ENCODE measurements at places on chromosomes 4 and X. TPM values are rescaled to one million over a fixed set of nuclear protein-coding genes. Genes with fewer than 3 reads are reported as not detected.

Gene IQSEC2
- 31.7 TPM for total RNA-seq

Gene RHOH
- 7.7 TPM for total RNA-seq

Gene TSC22D3
- 240 TPM for total RNA-seq

Gene RNF150
- total RNA-seq, result 19.8 TPM

Gene GPR50
- not detected for total RNA-seq

Gene MAGEC2
- total RNA-seq, result not detected

Gene XK
- total RNA-seq, result 4.9 TPM

Gene TCEAL6
- total RNA-seq, result 1.4 TPM

Gene CCDC110
- total RNA-seq, result 2.3 TPM

Gene RAB9A
- 25.1 TPM for total RNA-seq

Gene PHF8
- 52.4 TPM for total RNA-seq

Gene RFC1
- total RNA-seq, result 59.4 TPM

Gene SLC2A9
- 67.5 TPM for total RNA-seq

Gene HMGB2
- 51.8 TPM for total RNA-seq

Gene GPR173
- 7.6 TPM for total RNA-seq

Gene ABCE1
- 76.7 TPM for total RNA-seq

Gene SMR3B
- total RNA-seq, result not detected

Gene CTAG1A
- not detected for total RNA-seq
